ENCODE measurements at places on chromosomes 13 and 19.
A peak's percentile ranks its signal among the peaks of the same experiment; 100 is the strongest.

GRCh38 chr19:1825909-1826556 lies 14.0 kb upstream of the ATP8B3 start:
- DNase-seq: peak; percentile 85

GRCh38 chr13:23050126-23050525 lies 130.7 kb upstream of the SGCG start:
- no peak for DNase-seq

DNA sequence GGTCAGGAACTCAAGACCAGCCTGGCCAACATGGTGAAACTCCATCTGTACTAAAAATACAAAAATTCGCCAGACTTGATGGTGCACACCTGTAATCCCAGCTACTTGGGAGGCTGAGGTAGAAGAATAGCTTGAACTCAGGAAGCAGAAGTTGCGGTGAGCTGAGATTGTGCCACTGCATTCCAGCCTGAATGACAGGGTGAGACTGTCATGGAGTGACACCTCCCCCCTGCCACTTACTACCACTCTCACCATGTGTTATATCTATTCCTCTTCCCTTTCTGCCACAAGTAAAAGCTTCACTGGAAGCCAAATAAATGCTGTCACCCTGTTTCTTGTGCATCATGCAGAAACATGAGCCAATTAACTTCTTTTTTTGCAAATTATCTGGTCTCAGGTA lies 10.6 kb upstream of the CEACAM4 start:
- DNase-seq: no peak

- DNase-seq: no peak
Observed at GRCh38 chr19:18851673-18852325, 20.0 kb downstream of the UPF1 start.

- DNase-seq: no peak
Observed at GRCh38 chr13:99601535-99601934, 100.3 kb downstream of the TM9SF2 start.

- no peak for DNase-seq
Observed at GRCh38 chr13:103839460-103839859, 773.2 kb upstream of the SLC10A2 start.

DNA sequence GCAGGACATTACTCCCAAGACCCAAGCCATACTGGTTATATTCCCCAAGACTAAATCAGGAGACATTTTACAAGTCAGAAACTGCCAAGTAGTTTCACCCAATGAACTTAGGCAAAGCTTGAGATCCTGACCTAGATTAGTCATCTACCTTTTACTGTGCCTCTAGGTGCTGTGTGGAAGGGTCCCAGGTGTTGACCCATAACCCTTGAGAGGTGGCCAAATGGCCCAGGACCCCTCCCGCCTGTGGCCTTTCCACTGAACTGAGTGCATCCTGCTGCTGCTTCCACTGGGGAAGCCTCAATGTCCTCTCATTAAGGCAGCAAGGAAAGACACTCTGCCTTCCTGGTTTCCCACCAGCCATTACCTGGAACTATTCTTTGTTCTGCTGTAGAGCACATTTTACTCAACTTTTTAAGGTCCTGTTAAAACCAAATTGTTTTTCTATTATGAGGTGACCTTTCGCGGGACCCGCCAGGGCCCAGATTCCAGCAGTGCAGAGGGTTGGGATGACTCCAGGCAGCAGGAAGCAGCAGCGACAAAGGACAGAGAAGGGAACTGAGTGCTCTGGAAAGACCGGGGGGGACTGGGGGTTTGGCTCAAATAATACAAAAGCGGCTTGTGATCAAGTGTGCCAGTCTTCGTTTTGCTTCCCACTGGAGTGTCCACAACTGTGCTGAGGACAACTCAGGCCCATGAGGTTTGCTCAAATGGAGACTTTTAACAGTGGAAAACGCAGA lies 27.1 kb downstream of the ANKRD10 start:
- DNase-seq: no peak

- DNase-seq: no peak
Observed at GRCh38 chr19:48147597-48148175, 22.5 kb downstream of the LIG1 start.

- DNase-seq: no peak
Observed at GRCh38 chr13:67299751-67300150, 69.6 kb upstream of the PCDH9 start.

DNA sequence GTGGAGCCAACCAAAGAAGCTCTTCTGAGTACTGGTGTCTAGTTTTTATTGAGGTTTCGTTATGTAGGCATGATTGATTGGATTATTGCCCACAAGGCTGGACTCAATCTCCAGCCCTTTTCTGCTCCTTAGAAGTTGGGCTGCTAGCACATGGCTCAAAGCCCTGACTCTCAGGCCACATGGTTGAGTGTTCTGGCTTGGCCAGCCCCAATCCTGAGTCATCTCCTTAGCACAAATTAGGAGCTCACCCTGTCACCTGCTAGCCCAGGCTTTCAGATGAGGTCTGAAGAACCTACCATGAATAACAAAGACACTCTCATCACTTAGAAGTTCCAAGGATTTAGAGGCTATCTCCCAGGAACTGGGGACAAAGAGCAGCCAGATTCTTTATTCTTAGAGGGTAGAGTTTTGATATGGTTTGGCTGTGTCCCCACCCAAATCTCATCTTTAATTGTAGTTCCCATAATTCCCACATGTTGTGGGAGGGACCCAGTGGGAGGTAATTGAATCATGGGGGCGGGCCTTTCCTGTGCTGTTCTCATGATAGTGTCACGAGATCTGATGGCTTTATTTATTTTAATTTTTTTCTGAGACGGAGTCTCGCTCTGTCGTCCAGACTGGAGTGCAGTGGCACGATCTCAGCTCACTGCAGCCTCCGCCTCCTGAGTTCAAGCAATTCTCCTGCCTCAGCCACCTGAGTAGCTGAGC lies 11.3 kb downstream of the DPY19L3 start:
- no peak for DNase-seq

- DNase-seq: no peak
Observed at GRCh38 chr19:19873381-19873780, 7.7 kb downstream of the ZNF253 start.

GRCh38 chr13:44146138-44146537 lies 227.5 kb upstream of the SERP2 start:
- DNase-seq: no peak

DNA sequence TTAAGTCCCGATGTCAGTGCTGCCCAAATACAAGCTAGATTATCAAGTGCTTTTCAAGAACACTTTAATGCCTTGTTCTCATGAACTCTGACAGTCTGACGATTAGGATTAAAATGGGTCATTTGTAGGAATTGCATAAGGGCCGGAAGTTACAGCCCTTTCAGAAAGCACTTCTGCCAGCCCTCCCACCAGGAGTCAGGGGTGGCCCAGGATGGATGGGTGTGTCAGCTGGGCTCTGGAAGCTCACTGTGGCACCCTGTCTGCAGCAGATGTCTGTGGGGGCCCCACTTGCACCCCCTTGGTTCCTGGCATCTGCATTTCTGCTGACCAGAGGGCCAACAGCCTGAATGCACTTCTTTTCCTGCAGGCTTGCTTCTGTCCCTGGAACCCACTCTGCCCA lies 712.7 kb downstream of the UQCRFS1 start:
- no peak for DNase-seq

- DNase-seq: no peak
Observed at GRCh38 chr13:40187841-40188591, 478.4 kb downstream of the FOXO1 start.

GRCh38 chr13:67515895-67516294 lies 285.8 kb upstream of the PCDH9 start:
- DNase-seq: no peak

DNA sequence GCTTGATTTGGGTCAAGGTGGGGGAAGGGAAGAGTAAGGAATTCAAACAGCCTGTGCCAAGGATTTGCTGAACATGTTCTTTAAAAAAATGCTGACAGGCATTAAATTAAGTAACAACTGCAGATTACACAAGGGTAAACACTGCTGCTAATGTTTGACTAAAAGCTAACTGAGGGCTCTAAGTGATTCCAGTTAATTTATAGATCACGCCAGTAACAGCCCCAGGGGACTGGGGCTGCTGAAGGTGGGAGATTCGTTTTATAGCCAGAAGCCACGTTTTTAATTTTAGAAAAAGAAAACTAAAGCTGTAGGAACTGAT lies 321.7 kb downstream of the DLEU7 start:
- no peak for DNase-seq

DNA sequence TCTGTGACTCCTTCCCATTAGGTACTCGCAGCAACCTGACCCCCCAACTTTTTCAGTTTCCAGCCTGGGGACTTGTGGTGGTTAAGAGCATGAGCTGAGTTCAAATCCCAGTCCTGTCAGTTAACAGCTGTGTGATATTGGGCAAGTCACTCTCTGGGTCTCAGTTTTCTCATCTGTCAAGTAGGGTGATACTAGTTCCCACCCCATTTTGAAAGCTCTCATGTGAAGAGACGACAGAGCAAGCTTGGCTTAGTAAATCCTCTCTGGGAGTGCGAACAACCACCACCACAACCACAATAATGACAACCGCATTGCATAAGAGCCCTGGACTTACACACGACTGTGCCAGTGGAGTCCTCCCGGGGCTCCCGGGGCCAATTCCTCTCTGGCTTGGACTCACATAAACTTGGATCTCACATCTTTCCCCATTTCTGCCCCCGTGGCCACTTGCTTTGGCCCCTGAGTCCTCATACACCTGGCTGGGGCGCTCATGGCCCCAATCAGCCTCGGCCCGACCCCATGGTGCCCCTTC lies 454 bp downstream of the BLVRB start:
- DNase-seq: no peak

- DNase-seq: no peak
Observed at GRCh38 chr13:73090116-73090822, 31.5 kb downstream of the KLF5 start.

- DNase-seq: no peak
Observed at GRCh38 chr13:95234242-95234641, 67.0 kb downstream of the ABCC4 start.

DNA sequence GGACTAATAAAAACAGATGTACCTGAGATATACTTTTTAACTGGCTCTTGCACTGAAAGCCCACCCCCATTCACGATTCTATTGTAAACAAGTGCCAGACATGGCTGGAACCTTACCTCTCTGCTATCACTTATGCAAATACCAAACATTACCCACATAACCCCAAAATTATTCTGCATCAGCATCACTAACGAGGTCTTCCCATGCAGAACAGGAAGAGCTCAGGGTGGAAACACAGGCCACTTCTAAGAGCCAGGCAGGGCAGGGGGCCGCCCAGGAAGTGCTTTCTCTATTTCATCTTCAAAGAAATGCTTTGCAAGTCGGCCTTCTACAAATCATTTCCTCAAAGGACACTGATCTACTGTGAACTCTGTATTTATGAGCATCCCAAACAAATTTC lies 7.3 kb downstream of the IRS2 start:
- no peak for DNase-seq

GRCh38 chr13:26571518-26571917 lies 14.0 kb downstream of the WASF3 start:
- DNase-seq: no peak

GRCh38 chr13:99196466-99197116 lies 4.1 kb upstream of the UBAC2 start:
- no peak for DNase-seq

GRCh38 chr13:63297163-63297562 lies 1881.5 kb upstream of the PCDH20 start:
- no peak for DNase-seq

DNA sequence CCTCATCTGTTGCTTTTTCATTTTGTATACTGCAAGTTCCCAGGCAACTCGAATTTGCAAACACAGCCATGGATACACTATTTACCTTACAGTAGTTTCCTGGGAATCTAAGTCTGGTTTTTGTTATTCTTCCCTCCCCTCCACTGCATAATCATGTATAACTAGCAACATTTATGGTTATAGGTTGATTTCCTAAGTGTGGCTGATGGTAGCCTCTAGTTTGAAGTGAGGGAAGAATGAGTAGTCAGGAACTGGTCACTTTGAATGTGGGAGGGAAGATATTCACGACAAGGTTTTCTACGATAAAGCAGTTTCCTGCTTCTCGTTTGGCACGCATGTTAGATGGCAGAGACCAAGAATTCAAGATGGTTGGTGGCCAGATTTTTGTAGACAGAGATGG lies at the start of gene KCNRG:
TSS of gene KCNRG (plus strand) at position 187 of the 400 bp plus-strand sequence. CDS start at position 237, 50 bp downstream.
- DNase-seq: no peak

DNA sequence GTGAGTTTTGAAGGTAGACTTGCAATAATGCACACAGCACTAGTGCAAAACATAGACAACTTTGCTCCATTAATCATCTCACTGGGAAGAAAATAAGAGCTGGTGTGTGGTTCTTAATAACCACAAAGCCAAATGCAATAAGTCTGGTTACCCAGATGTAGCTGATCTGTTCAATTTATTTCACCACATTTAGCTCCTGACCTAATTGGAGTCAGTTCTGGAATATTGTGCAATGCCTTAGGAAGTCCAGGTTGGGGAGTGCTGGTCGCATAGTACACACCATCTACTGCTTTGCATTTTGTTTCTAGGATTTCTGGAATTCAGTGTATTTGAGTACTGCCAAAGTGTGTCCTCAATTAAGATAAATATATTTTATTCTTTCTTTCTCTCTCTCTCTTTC lies 483.3 kb upstream of the SPRY2 start:
- no peak for DNase-seq

GRCh38 chr13:27024776-27025492 lies 146.7 kb downstream of the USP12 start:
- no peak for DNase-seq

- no peak for DNase-seq
Observed at GRCh38 chr13:79346300-79346914, 59.6 kb downstream of the RBM26 start.

GRCh38 chr13:98557937-98558792 lies 18.7 kb downstream of the STK24 start:
- DNase-seq: no peak

- no peak for DNase-seq
Observed at GRCh38 chr19:6446452-6446851, 12.9 kb upstream of the SLC25A41 start.

- DNase-seq: no peak
Observed at GRCh38 chr19:15913384-15913783, 15.5 kb upstream of the CYP4F2 start.

- no peak for DNase-seq
Observed at GRCh38 chr13:51518827-51519226, 65.4 kb upstream of the WDFY2 start.

DNA sequence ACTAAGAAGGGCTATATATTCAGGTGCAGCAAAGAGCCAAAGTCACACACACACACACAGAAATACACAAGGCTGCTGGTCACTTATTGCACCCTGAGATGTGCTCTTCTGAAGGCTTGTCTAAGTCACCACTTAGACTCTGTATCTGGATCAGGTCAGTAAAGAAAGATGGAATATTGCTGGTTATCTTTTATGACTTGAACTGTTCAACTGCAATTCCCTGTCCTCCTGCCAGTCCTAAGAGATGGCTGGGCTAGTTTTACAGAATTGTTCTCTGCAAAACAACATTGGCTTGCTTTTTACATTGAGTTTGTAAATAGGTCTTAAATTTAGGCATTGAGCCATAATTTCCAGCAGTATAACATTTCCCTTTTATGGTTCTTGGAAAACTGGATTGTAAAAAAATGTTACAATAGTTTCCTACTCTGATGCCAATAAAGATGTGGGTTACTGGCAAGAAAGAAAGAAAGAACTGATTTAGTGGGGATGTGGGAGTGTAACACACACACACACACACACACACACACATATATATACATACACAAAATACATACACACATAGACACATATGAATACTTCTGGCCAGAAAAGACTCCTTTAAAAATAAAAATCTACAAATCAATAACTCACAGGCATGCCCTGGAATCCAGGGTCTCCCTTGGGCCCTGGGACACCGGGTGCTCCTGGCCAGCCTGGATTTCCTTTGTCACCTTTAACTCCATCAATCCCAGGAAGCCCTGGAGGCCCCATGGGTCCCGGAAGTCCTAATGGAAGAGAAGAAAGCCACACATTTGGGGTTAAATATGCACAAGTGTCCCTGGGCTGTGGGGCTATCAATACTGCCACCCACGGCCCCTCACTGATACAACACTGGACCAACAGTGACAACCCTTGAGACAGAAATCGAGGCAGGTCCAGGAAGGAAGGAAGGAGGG lies 137.7 kb downstream of the COL4A1 start:
- no peak for DNase-seq
